Bronchial smooth muscle cell (primary cell): ENCODE measurements at places on chromosomes 5 and 9. TPM values are rescaled to one million over a fixed set of nuclear protein-coding genes. Genes with fewer than 3 reads are reported as not detected.

Gene SECISBP2
- total RNA-seq = 21.8 and 22.3 TPM in 2 replicates

Gene GLRA1
- total RNA-seq = not detected in 2 replicates

Gene LECT2
- total RNA-seq = not detected in 2 replicates

Gene HTR1A
- total RNA-seq = not detected in 2 replicates
